ENCODE measurements at places on chromosomes 12 and 14.
A peak's percentile ranks its signal among the peaks of the same experiment; 100 is the strongest.

DNA sequence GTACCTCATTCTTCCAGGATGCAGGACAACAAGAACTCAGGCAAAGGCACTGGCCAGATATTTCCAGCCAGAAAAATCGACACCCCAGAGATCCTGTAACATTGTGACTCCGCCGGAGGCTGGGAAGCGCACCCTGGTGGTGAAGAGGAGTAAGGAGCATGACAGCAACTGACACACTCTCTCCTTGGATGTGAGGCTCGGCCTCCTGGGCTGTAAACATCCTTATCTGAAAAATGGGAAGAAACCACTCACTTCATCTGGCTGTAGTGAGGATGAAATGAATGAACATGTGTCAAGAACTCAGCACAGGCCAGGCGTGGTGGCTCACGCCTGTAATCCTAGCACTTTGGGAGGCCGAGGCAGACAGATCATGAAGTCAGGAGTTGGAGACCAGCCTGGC is 27.5 kb downstream of the TCHP start:
- peak; percentile 79 for DNase-seq

DNA sequence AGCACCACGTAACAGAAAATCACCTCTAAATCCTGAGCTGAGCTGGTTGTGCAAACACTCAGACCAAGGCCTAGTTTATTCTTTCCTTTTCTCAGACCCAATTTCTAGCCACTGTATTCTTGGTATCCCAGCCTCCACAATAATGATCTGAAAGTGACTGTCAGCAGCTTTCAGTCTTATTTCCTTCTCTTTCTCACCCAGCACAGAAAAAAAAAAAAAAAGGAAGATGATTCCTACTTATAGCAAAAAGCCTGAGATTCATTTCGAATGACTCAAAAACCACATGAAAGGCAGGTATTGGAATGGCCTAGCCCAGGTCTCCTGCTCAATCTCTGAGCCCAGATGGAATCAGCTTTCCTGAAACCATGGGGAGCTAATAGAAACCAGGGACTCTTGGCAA is 298.6 kb upstream of the PPFIA2 start:
- no peak for DNase-seq

- DNase-seq: no peak
Measured at GRCh38 chr12:121905746-121906145, 12.6 kb upstream of the CFAP251 start.

DNA sequence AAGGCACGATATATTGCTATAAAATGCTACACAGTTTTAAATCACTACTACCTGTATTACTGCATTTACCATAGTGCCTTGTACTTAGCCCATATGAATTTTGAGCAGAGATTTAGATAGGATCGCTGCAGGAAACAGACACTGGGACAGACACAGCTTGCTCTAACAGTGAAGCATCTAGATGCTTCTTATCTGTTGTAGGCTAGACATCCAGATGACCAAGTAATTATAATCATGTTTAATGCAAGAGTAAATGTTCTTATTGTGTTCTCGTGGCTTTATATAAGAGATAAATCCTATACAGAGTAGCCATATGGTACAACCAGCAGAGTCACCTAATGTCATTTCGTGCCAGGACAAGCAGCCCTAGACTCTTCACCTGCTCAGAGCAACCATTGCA is 92.8 kb downstream of the ASCL1 start:
- DNase-seq: no peak

- DNase-seq: no peak
Measured at GRCh38 chr14:94646481-94646880, 34.3 kb downstream of the SERPINA3 start.

DNA sequence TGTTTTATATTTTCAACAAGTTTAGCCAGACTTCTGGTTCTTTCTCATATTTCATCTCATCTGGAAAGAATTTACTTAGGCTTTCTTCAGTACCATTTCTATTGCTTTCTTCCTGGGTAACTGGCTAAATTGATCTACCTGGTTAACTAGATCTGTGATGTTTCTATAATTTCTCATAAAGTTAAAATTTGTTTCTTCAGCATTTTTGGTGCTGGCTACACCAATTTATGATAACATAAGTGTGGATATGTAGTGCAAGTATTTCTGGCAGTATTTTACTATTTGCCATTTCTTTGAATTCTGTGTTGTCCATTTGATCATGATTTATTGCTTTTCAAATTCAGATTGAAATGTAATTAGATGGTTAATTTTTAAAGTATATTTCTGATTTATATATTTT is 25.9 kb downstream of the ARHGAP5 start:
- DNase-seq: no peak

- no peak for DNase-seq
Measured at GRCh38 chr12:40566271-40566670, 126.0 kb upstream of the CNTN1 start.

DNA sequence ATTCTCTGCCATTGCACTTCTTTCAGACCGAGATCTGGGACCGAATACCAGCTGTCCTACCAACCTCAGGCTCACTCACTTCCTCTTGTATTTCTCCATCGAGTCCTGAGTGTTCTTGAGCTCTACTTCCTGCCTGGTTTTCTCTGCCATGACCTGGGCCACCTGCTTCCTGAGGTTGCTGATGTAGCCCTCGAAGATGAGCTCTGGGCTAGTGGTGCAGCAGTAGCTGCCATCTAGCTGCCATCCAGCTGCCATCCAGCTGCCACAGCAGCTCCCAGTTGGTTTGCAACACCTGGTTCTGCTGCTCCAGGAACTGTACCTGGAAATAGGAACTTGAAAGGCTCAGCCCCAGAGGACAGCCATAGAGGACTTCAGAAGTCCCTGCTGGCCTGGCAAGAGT is 15.0 kb upstream of the KRT73 start:
- DNase-seq: peak; percentile 78

GRCh38 chr12:19203539-19204506 is 74.3 kb downstream of the PLEKHA5 start:
- no peak for DNase-seq

- DNase-seq: peak; percentile 82
Measured at GRCh38 chr12:188910-189621, 24.9 kb downstream of the SLC6A12 start.

GRCh38 chr12:83527810-83528209 is 841.1 kb downstream of the TMTC2 start:
- no peak for DNase-seq

DNA sequence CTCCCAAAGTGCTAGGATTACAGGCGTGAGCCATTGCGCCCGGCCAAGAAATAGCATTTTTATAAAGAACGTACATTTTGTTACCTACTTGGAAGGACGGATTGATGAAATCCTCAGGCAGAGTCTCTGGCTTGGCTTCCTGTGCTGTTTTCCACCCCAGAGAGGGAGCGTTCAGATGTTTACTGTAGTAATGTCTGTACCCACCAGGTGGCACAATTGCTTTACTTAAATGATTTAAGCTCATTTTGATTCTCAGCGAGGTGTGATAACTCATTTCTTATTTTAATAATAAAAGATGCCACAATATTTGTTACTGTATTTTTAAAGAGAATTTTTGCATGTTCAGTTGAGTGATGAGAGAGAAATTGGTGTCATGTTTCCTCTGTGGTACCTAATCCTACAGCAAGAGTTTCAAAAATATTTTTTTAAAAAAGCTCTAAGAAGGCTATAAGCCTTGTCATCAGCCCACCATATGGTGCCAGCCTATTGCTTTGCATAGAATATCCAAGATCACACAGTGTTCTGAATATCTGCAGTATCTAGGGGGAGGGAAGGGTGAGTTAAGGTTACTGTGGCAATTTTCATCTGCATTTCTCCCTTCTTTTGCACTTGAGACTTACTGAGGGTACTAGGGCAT is 82.6 kb upstream of the TRAF3 start:
- peak; percentile 89 for DNase-seq

DNA sequence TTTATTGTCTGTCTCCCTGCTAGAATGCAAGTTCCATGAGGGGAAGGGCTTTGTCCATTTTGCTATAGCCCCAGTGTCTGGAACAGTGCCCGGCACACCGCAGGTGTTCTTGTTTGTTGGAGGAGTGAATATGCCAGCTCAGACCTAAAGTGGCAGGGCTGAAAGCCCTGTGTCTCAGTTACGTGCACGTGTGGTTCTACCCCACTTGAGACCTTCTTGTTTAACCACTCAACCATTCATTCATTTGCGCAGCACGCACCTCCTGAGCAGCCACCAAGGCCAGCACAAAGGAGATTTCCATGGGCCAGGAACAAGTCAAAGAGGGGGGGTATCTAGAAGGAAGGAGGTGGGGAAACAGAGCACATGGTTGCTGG is 338.0 kb upstream of the FKBP4 start:
- no peak for DNase-seq

DNA sequence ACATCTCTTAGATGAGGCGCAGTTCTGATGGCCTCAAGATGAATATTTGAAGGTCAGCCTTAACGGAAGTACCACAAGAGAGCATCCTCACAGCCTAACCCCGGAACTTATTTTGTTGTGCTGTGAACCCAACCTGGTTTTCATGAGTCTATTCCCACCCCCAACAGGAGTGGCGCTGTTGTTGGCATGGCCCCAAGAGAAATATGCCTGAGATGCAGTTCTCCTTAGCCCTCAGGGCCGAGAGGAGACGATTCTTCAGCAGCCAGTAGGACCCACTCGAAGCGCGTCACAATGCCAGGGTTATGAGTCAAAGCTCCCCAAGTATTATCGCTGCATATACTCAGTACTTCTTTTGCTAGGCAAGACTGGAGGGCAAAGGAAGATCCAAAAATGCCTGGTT is 24.5 kb upstream of the BCL11B start:
- DNase-seq: peak; percentile 42

GRCh38 chr14:36507847-36508417 is 12.1 kb downstream of the NKX2-1 start:
- no peak for DNase-seq

GRCh38 chr12:1888923-1889322 is 29.5 kb downstream of the CACNA2D4 start:
- no peak for DNase-seq

DNA sequence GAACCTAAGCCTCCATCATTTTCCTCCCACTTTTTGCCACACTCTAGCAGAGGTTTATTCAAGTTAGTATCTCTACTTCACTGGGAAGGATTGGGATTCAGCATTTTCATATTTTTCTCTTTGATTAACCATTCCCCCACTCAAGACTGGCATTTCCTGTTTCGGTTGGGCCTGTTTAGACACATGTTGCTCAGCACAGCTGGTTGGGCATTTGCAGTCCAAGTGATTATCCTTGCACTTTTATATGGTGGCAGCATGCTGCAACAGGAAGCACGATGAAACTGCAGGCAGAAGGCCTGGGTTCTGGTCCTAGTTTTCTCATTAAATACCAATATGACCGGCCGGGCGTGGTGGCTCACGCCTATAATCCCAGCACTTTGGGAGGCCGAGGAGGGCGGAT is 182.9 kb upstream of the GRIN2B start:
- no peak for DNase-seq

- no peak for DNase-seq
Measured at GRCh38 chr12:64265839-64266238, 43.7 kb upstream of the KICS2 start.

DNA sequence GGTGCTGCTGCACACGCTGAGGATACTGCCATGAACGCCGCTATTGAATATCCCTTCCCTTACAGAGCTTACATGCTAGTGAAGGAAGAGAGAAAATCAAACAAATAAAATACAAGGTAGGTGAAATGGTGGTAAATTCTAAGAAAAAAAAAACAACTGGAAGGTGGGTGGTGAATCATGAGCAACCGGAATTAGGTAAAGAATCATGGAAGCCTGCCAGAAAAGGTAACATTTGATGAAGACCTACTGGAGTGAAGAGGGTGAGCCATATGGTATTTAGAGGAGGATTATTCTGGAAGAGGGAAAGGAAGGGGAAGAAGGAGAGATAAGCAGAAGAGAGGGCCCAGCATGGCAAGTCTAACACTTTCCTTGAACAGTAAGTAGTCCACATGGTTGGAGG is 76.1 kb downstream of the LRIG3 start:
- DNase-seq: no peak

GRCh38 chr12:103771466-103771865 is 69.6 kb downstream of the NT5DC3 start:
- no peak for DNase-seq

- no peak for DNase-seq
Measured at GRCh38 chr14:35576260-35576659, 42.3 kb downstream of the INSM2 start.

- DNase-seq: no peak
Measured at GRCh38 chr12:47718531-47718930, 6.8 kb downstream of the ENDOU start.

- no peak for DNase-seq
Measured at GRCh38 chr14:105442125-105442524, 22.5 kb downstream of the MTA1 start.

GRCh38 chr14:48731260-48731659 is 854.9 kb downstream of the RPS29 start:
- DNase-seq: no peak

DNA sequence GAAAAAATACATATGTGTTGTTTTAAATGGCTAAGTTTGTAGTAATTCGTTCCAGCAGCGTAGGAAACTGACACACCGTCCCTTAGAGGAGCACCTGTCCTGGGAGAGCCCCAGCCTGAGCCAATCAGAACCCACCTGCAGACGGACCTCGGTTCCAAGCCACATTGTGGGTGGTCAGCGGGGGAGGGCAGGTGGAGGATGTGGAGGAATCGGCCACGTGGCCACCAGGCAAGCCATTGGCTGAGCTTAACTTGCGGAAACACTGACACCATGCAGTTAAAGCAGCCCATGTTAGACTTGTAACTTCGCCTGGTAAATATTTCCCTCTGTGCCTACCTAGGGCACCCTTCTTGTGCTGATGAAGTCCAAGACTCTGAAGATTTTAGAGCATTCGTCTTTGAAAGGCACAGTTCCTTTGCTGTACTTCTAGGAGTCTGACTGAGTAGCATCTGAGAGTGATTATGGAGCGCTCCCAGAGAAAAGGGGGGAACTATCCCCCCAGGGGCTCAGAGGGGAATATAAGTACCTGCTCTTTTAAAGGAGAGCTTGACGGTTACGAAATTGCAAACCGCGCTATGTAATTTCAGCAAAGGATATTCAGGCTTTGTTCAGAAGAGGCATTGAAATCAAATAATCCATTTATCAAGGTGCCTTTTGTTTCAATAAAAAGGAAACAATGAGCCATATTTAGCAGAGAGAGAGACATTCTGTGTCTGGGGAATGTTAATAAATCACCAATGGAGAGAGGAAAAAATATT is 135.7 kb downstream of the TMEM132C start:
- DNase-seq: no peak

GRCh38 chr14:101960225-101960624 is 4.1 kb upstream of the DYNC1H1 start:
- DNase-seq: peak; percentile 80

GRCh38 chr14:47539031-47539461 is 136.4 kb downstream of the MDGA2 start:
- DNase-seq: no peak

DNA sequence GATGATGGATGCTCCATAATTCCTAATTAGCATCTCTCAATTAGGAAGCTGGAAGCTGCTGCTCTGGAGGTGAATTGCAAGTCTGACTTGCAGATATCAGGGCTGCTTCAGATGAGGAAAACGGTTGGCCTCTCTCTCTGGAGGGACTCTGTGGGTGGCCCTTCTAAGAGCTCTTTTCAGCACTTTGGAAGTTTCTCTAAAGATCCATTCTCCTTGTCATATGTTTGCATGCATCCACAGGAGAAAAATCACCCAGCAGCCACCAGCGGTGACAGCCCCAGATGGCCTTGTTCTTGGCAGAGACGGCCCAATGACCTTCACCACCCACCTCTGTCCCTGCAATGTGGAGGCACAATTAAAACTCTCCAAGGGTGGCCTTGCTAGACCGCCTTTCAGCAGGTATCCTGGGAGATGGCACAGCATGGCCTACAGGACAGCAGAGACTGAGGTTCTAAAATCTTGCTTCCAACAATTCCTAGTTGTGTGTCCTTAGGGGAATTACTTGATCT is 42.3 kb downstream of the KSR2 start:
- DNase-seq: no peak

- no peak for DNase-seq
Measured at GRCh38 chr14:36717363-36717762, 55.7 kb downstream of the PAX9 start.

- no peak for DNase-seq
Measured at GRCh38 chr12:123485756-123486155, 27.8 kb downstream of the SNRNP35 start.

All from activated CD4-positive, alpha-beta T cell treated with anti-CD3 and anti-CD28 coated beads, Interleukin-2, amount 10 ng/mL, durations not matched to agents 24 days and 14 days (primary cell).